Ovary (tissue), 10 donors: ENCODE measurements at places on chromosomes 2 and 18. TPM values are rescaled to one million over a fixed set of nuclear protein-coding genes. Genes with fewer than 3 reads are reported as not detected.

STON1 gene
- total RNA-seq, result 30.8 TPM

- no peak overlapping the region for H3K27ac ChIP-seq
- H3K4me3 ChIP-seq, result no peak overlapping the region
- H3K27me3 ChIP-seq, result no peaks in the 10 kb centered on the region
- no peaks in the 10 kb centered on the region for H3K36me3 ChIP-seq
- DNase-seq, result no peak
These were observed 255.8 kb downstream of the FBXO15 start for GRCh38 chr18:73891572-73892421.

- no peaks in the 10 kb centered on the region for H3K27me3 ChIP-seq
- H3K4me3 ChIP-seq, result no peak overlapping the region
- H3K4me1 ChIP-seq, result no peaks in the 10 kb centered on the region
- H3K36me3 ChIP-seq, result no peaks in the 10 kb centered on the region
- no peak overlapping the region for H3K27ac ChIP-seq
These were observed 206.8 kb upstream of the ERBB4 start for GRCh38 chr2:212745359-212745758.

DNA sequence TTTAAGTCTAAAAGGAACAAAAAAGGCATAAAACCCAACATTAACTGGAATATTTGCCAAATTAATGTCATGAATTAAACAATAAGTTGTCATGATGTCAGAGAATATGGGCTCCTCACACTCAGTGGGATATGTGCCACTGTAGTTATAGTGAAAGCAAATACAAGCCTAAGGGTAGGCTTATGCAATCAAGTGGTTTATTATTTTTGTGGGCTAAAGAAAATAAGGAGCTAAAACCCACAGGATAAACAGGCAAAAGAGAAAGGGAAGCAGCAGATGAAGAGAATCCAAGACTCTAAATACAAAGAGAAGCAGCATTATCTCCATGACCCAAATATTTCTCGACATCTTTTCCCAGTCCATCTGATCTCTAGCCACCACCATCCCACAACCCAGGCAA is 17.5 kb downstream of the YWHAQ start:
- H3K4me3 ChIP-seq, result no peak overlapping the region
- H3K36me3 ChIP-seq, result no peaks in the 10 kb centered on the region
- H3K4me1 ChIP-seq, result peaks cover 19% of the 10 kb centered on the region

- no peaks in the 10 kb centered on the region for H3K4me1 ChIP-seq
- H3K4me3 ChIP-seq, result no peak overlapping the region
- no peak for DNase-seq
- no peaks in the 10 kb centered on the region for H3K27me3 ChIP-seq
- no peaks in the 10 kb centered on the region for H3K36me3 ChIP-seq
These were observed 17.2 kb upstream of the KLF7 start for GRCh38 chr2:207182911-207183310.

GRCh38 chr2:178331474-178332432 is 119.2 kb downstream of the PRKRA start:
- H3K27ac ChIP-seq, result no peak overlapping the region
- DNase-seq, result no peak
- H3K4me1 ChIP-seq, result no peaks in the 10 kb centered on the region
- H3K27me3 ChIP-seq, result no peaks in the 10 kb centered on the region
- no peak overlapping the region for H3K4me3 ChIP-seq

DNA sequence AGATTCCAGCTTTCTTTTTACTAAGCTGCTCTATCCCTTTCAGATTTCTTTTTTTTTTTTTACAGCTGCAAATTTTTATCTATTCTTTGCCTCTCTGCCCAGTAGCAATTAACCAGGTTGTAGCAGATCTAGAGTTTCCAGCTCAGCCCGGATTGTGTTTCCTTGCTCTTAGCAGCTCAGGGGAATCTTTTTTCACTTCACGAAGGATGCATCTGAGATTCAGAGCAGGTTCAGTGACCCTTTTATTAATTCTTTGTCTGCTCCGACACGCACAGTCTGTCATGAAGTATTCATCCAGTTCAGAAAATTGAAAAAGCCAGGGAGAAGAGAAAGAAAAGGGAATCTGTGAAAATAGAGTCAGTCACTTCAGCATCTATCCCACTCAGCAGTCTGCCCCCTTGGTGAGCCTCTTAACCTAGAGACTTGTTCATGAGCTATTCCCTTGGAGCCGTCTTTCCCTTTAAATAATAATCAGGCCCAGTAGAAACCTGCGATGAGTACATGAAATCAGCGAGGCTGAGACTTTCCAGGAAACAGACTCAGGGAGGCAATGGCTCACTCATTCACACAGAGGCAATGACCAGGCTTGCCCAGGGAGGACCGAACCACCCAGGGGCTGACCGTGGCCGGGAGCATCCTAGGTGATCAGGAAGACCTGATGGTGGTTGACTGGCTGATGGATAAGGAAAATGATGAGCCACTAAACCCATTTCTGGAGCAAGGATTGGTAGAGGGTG is 103.4 kb upstream of the ITGA6 start:
- no peak overlapping the region for H3K27ac ChIP-seq
- no peak overlapping the region for H3K4me3 ChIP-seq
- no peaks in the 10 kb centered on the region for H3K36me3 ChIP-seq
- H3K4me1 ChIP-seq, result no peaks in the 10 kb centered on the region
- no peak for DNase-seq
- no peaks in the 10 kb centered on the region for H3K27me3 ChIP-seq

DNA sequence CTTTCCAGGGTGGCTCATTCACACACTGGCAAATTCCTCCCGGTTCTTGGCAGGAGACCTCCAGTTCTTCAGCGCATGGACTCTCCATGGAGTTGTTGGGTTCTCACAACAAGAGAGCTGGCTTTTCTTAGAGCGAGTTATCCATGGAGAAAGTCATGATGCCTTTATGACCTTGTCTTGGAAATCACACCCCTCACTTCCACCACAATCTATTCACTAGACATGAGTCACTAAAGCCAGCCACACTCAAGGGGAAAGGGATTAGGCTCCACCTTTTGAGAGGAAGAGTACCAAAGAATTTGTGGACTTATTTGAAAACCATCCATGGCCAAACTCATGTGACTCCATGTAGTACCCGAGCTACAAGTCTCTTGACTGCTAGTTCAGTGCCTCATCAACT is 160.5 kb downstream of the SETBP1 start:
- no peaks in the 10 kb centered on the region for H3K36me3 ChIP-seq
- DNase-seq, result no peak
- no peak overlapping the region for H3K27ac ChIP-seq
- H3K27me3 ChIP-seq, result no peaks in the 10 kb centered on the region
- peaks cover 8% of the 10 kb centered on the region for H3K4me1 ChIP-seq
- H3K4me3 ChIP-seq, result no peak overlapping the region

DNA sequence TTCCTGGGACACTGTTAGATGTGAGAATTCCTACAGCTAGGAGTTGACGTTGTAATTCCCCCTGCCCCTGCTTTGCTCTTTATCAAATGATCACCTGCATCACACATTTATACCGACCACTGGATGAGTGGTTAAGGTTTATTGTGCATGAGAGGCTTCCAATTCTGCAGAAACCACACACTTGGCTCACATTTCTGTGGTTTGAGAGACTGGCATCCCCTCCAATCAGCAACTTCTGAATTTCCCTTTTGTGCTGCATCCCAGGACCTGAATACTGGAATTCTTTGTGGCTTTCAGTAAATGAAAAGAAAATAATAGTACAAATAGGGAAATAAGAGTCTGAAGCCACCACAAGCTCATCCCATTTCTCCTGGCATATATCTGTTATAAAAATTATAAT is 628.7 kb upstream of the PIK3C3 start:
- no peaks in the 10 kb centered on the region for H3K27me3 ChIP-seq
- H3K27ac ChIP-seq, result no peak overlapping the region
- DNase-seq, result no peak
- no peak overlapping the region for H3K4me3 ChIP-seq

DNA sequence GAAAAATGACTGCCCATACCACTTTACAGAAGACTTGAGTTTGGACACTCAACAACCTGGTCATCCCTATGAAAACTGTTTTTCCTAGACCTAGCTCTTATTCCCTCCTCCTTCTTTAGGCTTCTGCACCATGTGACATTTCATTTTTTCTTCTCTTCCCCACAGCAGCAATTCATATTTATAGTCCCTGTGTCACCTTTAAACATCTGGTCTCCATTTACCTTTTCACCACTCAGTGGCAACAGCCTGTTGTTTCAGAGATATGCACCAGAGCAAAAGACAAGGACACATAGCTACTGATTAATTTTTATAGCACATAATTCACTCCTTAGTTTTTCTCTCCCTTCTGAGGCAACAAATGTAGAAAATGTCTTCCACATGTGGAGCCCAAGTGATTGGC is 118.7 kb downstream of the RIT2 start:
- no peak overlapping the region for H3K27ac ChIP-seq
- DNase-seq, result no peak
- no peaks in the 10 kb centered on the region for H3K4me1 ChIP-seq
- H3K27me3 ChIP-seq, result no peaks in the 10 kb centered on the region
- no peak overlapping the region for H3K4me3 ChIP-seq

DNA sequence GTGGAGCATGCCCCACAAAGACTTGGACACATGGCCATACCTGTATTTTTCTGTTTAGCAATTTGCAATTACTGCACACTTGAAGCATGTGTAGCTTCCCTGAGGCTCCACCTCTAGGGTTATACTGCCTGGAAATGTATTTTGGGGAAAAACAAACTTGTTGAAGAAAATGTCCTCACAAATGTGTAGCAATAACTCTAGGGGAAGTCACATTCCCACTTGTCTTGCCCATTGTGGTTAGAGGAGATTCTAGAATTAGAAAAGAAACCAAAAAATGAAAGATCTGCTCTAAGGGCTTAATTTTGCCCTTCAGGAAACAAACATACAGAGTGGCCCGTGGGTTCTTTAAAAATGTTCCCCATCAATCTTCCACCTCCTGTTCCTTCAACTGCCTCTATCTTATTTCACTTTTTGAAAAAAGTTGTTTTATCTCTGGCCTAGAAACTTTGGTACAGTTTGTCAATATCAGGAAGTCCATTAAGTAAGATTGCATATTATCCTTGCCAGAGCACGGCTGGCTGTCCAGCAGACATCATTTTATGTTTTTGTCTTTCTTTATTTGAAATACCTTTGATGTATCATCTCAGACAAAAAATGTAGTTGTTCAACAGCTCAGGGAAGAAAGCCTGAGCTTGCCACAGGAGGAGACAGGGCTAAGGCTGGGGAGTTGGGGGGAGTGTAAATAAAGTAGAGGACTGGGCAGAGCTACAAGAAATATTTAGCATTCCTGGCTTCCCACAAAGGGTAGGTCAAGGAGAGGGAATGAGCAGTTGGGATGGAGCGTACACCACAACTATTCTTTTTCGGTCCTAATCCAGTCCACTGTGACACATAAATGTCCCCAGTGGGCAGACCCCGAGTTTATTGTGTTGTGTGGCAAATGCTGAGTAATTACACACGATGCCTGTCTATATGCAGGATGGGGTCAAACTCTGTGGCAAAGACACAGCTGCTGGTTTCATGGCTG is 96.8 kb upstream of the CDC42EP3 start:
- DNase-seq, result peak; percentile 60
- no peaks in the 10 kb centered on the region for H3K27me3 ChIP-seq
- no peaks in the 10 kb centered on the region for H3K36me3 ChIP-seq
